Left colon (tissue), 2 donors: ENCODE measurements at places on chromosomes 5 and 9. TPM values are rescaled to one million over a fixed set of nuclear protein-coding genes. Genes with fewer than 3 reads are reported as not detected.

GRCh38 chr9:82903503-82903902 is 159.4 kb downstream of the RASEF start:
- no peak for DNase-seq

FOXD4L4 gene
- 0.17 TPM for total RNA-seq

DNAJC18 gene
- total RNA-seq = 4.6 TPM

DNA sequence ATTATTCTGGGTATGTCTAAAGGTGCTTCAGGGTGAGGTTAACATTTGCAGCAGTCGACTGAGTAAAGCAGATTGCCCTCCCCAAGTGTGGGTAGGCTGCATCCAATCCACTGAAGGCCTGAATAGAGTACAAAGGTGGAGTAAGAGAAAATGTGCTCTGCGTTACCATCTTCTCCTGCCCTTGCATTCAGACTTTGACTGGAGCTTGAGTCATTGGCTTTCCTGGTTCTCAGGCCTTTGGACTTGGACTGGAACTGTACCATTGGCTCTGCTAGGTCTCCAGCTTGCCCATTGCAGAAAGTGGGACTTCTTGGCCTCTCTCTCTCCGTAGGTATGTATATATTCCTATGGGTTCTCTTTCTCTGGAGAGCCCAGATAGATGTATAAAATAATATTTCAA is 120.9 kb upstream of the CNTLN start:
- no peak for DNase-seq

DNA sequence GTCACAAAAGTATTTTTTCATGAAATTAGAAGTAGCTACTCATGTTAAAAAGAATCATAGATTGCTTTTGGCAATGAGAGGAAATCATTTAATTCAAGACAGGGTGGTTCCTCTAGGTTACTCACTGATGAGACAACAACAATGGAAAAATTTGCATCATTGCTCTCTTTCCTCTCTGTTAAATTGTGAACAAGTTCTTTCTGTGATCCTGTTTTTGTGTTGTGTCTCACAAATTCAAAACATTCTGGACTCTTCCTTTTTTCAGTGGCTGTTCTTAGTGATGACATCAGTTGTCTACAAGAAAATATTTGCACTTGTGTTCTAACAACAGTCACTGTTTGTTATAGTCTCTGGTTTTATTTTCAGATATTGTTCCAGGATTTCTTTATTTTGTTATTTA is 95.3 kb downstream of the XRCC4 start:
- no peak for DNase-seq
